ENCODE measurements at places on chromosomes 7 and 10.

DNA sequence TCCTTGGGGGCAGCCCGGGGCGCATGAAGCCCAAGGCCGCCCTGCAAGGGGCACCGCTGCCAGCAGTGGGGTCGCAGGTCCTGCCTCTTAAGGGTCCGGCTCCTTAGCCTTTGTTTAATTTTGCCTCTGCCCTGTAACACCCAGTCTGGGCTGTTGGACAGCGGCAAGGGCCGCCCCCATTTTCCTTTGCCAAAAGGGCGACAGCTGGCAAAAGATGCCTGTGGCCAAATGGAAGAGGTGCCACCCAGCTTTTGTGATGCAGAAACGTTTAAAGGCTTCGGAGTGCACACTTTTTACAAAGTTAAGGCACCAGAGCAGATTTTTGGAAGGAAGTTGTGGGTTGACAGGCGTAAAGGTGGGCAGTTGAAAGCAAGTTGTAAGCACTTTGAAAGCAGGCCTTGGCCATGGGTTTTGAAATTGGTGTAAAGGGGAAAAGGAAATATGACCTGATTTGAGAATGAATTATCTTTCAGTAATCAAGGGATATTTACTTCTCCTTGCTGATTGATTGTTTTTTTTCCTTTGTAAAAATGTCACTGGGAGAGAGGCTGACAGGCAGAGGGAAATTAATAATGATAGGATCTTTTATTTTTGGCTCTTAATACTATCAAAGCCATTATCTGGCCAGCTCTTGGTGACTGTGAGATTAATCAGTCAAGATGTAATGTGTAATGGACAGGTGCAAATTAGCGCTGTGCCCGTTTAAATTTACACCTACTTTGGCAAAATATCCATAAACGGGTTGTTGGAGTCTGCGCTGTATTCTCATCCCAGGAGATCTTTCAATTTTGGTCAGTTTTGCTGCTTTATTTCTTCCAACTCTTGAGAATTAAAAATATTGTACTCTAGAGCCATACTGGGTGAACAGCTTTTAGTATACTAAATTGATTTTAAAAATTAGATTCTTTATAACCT is 1.2 kb downstream of the CASD1 start:
- DNase-seq: no peak

DNA sequence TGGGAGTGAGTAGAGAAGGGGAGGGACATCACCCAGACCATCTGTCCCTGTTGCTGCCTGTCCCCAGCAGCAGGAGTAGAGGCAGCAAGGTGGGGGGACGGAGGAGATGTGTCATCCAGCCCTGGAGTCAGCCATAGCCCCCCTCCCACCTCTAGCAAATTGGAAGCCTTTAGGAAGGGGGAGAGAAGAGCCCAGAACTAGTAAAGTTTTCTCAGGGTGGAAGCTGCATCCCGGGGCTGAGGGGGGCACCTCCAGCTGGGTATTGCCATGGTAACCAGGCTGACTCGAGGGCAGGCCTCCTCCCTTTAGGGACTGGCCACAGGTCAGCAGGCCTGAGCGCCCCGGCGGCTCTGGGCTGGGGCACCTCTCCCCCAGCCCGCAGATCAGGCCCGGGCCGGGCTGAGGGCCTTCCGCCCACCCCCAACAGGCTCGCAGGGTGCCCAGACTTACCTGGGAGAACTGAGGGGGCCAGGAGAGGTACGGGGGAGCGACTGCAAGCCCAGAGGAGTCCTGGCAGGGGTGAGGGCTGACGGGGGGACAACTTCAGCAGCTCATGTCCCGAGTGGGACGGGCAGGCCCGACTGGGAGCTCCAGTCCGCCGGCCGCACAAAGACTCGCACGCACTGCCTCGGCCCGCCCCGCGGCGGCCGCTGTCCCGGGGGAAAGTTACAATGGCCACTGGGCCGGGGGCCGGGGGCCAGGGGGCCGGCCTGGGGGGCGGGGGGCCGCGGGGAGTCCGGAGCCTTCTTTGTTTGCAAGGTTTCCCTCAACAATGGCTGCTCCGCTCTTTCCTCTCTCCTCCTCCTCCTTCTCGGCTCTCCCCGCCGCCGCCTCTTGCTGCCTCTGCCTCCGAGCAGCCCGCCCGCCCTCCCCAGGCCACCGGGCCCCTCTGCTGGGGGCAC is 6.0 kb downstream of the LDB1 start:
- no peak for DNase-seq

DNA sequence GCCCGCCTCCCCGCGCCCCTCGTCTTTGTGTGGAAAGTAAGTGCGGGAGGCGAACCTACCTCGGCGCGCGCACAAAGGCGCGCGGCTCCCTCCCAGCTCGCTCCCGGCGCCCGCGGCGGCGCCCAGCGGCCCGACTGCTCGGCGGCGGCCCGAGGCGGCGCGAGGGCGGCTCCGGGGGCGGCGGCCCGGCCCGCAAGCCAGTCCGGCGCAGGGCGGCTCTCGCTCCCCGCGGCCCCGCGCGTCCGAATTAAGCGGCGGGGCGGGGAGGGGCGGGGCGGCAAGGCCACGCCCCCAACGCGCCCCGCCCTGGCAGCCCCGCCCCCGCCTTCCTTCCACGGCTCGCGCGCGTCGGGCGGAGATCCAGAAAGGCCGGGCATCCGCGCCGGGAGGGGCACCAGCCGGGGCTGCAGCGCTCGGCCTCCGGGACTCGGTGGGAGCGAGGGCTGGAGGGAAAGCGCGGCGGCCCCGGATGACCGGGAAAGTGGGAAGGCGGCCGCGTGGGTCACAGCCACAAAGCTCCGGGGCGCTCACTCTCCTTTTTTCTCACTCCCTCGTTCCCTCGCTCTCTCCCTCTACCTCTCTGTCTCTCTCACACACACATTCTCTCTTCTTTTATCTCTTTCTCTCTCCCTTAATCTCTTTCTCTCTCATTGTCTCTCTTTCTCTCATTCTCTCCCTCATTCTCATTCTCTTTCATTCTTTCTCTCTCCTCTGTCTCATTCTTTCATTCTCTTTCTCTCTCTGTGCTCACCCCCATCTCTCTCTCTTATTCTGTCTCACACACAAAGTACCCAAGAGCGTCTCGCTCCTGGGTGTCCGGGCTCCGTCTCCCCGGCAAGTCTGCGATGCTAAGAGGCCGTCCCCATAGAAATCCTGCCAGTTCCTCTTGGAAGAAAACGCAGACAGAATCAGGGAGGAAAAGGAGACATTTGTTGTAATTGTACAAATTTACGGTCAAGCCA is 170.2 kb downstream of the FAM107B start:
- DNase-seq: peak; percentile 79

DNA sequence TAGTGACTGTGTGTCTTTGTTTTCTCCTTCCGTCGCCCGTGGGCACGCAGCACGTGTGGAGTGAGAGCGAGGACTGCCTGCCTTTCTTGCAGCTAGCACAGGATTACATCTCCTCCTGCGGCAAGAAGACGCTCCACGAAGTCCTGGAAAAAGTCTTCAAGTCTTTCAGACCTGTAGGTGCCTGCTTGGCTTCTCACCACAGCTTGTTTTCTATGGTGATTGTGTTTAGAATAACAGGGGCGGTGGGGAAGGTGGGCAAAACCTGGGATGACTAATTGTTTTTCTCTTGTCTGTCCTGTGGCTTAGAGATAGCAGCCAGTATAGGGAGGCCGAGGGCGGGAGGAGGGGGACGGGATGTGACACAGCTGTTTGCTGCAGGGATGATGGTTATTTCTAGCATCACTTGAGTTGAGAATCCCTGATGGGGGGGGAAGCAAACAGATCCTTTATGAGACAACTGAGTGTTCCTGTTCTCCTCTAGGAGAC is 11.4 kb downstream of the MTURN start:
- no peak for DNase-seq

DNA sequence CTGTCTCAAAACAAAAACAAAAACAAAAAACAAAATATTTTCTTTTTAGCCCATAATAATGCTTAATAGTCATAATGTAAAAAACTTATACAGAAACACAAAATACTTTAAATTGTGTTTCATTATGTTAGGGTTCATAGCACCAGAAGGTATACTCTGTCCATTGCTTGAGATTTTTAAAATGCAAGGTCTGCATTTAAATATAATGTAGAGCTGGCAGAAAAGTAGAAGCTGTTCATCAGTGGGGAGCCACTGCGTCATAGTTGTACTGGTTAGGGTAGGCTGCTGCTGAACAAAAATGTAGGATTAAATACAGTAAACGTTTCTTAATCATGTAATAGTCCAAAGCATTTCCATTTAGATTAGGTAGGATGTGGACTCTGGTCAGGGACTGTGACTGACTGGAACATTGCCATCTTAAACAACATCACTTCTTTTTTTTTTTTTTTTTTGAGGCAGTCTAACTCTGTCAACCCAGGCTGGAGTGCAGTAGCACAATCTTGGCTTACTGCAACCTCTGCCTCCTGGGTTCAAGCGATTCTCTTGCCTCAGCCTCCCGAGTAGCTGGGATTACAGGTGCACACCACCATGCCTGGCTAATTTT is 85.2 kb downstream of the ANKIB1 start:
- no peak for DNase-seq

GRCh38 chr7:919924-920341 is 34.5 kb downstream of the ADAP1 start:
- no peak for DNase-seq

DNA sequence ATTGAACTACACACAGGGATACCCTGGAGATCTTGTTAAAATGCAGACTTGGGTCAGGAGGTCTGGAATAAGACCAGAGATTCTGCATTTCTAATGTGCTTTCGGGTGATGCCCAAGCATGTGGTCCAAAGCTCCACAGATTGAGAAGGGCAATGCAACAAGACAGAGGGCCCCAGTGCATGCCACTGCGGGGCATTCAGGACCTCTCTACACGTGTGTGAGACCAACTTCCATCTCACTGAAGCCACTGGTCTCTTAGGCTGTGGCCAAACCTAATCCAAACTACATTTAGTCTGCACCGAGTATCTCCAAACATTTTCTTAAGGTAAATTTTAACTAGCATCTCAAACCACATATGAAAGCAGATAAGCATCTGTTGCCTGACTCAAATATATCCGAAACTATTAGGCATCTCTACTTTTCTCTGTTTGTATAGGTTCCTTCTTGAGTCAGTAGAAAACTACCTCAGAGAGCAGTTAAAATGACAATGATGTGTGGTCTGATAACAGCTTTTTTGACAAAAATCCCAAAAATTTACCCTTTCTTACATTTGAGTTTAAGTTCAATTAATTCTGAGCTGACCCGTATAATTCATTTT is 107.5 kb downstream of the ELMO1 start:
- DNase-seq: no peak

DNA sequence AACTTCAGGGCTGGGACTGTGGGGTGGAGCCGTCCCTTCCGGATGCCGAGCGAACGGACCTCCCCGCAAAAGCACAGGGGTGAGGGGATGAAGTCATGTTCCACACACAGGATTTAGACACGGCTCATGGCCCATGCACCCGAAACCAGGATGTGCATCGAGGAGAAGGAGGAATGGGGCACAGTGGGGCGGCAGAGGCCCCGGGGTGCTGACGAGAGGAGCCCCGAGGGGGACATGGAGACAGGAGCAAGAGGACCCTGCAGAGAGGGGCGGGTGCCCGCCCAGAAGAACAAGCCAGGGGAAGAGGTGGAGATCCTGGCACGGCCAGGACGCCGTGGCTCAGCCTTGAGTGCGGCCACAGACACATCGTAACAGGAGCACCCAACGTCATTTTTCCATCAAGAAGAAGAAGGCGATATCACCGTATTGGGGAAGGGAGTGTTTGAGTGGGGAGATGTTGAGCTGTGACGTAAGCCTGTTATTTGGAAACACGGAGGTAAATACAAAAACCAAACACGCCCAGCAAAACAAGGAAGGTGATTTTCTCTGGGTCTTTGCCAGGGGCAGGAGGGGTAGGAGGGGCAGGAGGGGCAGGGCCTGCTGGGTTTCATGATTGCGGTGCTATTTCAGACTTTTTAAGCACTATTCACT is 25.3 kb upstream of the FOXL3 start:
- DNase-seq: no peak

GRCh38 chr10:70908406-70909296 is 20.3 kb upstream of the PCBD1 start:
- DNase-seq: no peak

GRCh38 chr7:23105086-23105643 is 420 bp upstream of the KLHL7 start:
- no peak for DNase-seq

DNA sequence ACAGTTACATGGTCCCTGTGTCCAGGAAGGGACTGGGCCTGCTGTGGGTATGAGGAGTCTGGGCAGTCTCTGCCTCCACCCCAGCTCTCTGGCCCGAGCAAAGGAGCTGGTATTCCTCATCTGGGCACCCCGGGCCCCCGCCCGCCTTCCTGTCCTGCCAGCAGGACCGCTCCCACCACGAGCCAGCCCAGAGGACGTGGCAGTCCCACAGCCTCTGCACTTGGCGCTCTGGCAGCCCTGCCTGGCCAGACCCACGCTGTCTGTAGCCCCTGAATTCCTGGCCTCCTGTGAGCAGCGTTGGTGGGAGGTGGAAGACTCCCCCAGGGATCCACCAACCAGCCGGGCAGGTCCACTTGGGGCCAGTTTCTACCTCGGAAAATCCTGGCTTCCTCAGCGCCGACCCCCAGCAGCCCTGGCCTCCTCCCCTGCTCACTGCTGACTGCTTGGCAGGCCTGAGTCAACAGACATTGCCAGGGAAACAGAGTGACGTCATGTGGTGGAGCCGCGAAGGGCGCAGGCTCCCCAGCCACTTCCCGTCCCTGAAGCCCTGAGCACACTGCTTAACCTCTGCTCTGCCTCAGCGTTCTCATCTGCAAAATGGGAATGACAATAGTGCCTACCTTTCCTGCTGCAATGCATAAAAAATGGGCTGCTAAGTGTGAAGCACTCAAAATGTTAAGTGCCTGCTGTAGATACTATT is 21.6 kb upstream of the LIMK1 start:
- peak; percentile 81 for DNase-seq

- DNase-seq: no peak
These were observed 202.6 kb downstream of the PPP1R3A start for GRCh38 chr7:113715981-113716856.

GRCh38 chr10:5514226-5514850 is 10.4 kb upstream of the CALML3 start:
- DNase-seq: peak; percentile 48

- DNase-seq: no peak
These were observed 389 bp upstream of the FBXL15 start for GRCh38 chr10:102420181-102420713.

- DNase-seq: no peak
These were observed 180.6 kb upstream of the CHRM2 start for GRCh38 chr7:136687693-136688322.

DNA sequence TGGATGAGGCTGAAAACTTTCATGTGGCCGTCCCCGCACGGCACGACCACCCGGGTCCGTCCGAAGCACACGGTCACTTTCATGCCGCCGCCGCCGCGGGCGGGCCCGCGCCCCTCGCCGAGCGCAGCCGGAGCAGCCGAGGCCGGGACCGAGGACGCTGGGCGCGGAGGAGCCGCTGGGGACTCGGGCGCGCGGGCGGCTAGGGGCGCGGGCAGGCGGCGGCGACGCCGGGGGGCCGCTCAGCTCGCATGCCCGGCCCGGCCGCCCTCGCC is 247 bp downstream of the PARD3 start:
- no peak for DNase-seq

GRCh38 chr7:73936967-73937366 is 76.0 kb downstream of the TMEM270 start:
- no peak for DNase-seq

- DNase-seq: no peak
These were observed 142.2 kb upstream of the TMEM196 start for GRCh38 chr7:19915596-19915995.
